ENCODE measurements at places on chromosomes 3 and 15.
A peak's percentile ranks its signal among the peaks of the same experiment; 100 is the strongest.

DNA sequence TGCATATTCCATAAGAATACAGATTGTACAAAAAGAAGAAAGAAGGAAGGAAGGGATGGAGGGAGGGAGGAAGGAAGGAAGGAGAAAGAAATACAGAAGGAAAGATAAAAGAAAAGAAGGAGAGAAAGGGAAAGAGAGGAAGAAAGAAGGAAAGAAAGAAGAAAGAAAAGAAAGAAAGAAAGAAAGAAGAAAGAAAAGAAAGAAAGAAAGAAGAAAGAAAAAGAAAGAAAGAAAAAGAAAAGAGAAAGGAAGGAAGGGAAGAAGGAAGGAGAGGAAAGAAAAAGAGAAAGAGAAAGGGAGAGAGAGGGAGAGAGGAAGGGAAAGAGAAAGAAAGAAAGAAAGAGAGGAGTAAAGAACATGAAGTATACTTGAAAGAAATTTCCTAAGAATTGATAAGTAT, 577.9 kb upstream of the ALCAM start:
- DNase-seq, result no peak

- no peak for DNase-seq
Measured at GRCh38 chr3:150216866-150217600, 191.1 kb upstream of the TSC22D2 start.

DNA sequence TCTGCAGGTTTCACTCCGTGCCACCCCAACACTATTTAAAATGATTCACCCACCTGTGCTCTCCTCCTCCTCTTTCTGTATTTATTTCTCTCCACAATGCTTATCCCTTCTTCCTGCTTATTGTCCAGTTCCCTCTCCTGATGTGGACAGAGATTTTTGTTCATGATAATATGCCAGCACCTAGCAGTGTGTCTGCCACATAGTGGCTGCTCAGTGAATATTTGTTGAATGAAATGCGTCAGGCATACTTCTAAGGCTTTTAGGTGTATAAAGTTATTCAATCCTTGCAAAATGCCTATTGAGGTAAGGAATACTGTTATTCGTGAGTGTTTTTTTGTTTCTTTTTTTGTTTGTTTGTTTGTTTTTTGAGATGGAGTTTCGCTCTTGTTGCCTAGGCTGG, 67.5 kb upstream of the MME start:
- no peak for DNase-seq

- no peak for DNase-seq
Measured at GRCh38 chr3:134810052-134810435, 15.0 kb downstream of the EPHB1 start.

DNA sequence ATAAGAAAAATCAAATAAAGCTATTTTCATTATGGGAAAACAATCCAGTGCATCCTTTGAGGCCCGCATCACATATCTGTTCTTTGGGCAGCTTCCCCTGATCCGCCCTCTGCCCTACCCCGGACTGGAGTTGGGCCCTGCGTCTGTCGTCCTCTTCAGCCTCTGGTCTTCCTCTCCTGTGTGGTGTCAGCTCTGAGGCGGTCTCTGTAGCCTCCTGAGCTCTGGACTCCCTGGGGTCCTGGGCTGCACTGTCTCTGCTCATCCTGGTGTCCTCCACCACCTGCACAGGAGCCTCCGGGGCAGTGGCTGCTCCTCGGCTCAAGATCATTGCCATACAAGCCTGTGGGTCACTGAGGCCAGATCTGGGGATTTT, 7.4 kb upstream of the SNX22 start:
- no peak for DNase-seq

- DNase-seq, result peak; percentile 79
Measured at GRCh38 chr3:47802734-47803479, at the start of gene DHX30. TSS of gene DHX30 (plus strand) at chr3:47803138. CDS start at chr3:47810684, 7,546 bp downstream.

DNA sequence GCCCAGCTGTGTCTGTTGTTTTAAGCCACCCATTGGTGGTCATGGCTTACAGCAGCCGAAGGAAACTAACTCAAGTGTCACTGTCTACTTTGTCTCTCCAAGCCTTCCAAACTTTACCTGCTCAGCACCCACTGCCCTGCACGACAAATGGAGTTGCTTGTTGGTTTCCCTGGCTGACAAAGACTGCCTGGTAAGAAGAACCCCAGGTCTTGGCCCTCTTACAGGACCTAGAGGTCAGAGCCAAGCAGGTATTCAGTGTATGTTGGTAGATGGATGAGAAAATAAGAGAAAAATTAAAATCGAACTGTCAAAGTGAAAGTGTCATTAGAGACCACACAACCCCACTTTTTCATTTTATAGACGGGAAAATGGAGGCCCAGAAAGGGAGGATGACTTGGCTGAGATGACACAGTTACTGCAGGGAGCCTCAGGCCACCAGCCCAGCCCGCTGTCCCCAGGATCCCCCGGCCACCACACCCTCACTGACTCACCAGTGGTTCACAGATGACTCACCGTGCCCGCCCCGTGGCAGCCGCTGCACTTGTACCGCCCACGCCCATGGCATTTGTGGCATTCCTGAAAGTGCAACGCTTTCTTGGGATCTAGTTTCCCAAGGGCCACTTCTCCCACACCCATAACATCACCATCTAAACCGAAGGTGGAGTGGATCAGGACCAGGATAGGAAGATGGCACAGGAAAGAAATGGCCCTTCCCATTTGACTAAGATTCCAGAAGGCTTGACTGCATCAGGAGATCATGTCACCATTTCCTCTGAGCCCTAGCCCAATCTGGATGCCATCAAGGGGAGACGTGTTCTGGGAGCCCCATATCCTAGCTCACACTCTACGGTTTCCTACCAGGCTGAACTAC, 15.2 kb downstream of the SSUH2 start:
- DNase-seq, result peak; percentile 79

GRCh38 chr15:78682693-78683410, 41.8 kb upstream of the CHRNB4 start:
- no peak for DNase-seq

DNA sequence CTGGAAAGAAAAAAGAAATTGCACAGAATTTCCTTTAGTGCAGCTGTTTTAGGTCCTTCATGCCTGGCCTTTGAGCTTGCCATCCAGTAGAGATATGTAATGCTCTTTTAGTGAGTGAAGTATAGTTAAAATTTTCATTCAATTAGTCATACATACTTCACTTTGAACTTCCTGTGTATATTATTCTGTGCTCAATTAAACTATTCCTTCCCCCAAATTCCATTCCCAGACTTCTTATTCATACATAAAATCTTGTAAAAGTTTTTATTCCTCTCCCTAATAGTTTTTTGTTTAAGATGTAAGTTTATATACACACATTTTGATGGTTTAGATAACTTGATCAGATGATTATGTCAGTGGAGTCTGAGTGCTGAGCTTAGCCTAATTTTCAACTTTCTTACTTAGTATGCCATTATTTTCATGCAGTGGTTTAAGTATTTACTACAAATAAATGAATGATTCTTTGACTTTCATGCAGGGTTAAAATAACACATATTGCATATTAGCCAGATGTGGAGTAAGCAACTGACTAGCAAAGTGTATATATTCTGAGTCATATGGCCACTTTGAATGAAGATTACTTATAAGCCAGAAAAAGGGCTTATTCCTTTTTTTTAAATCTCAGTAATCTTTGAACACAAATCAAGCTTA, 42.5 kb upstream of the ABHD10 start:
- no peak for DNase-seq

DNA sequence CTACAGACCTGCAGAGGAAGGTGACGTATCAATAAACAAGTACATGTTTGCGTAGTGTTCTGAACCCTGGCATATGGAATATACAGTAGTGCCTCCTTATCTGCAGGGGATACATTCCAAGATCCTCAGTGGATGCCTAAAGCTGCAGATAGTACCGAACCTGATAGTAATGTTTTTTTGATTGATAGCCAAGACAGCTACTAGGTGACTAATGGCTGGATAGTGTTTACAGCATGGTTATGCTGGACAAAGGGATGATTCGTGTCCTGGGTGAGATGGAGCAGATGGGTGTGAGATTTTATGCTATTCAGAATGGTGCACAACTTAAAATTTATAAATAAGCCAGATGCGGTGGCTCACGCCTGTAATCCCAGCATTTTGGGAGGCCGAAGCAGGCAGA, 55.8 kb upstream of the IGF2BP2 start:
- DNase-seq, result no peak

- DNase-seq, result no peak
Measured at GRCh38 chr3:122962149-122962548, 65.4 kb downstream of the SEMA5B start.

GRCh38 chr3:12273045-12273695, 15.7 kb upstream of the PPARG start:
- DNase-seq, result no peak

GRCh38 chr3:124879337-124879680, 7.9 kb downstream of the ITGB5 start:
- no peak for DNase-seq

DNA sequence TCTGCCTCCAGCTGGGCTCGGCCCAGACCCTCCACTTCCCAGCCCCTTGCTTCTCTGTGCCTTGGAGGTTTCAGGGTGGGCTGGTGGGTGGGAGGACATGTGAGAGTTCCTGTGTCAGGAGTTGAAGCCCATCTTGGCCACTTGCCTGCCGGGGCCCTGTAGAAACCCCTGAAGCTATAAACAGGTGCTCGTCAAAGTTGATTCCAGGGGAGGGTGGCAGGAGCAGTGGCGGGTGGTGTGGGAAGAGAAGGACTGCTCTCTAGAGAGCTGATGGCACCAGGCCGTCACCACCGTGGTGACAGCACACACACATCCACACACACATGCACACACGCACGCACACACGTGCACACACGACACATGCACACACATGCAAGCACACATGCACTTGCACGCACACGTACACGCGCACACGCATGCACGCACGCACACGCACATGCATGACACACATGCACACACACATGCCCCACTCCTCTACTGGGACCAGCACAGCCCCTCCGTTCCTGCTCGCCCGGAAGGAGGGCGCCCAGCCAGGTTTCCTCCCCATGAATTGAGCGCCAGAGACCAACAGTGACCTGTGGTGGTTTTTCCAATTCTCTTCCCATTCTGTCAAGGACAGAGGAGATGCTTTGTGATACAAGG, 56.3 kb upstream of the CGNL1 start:
- DNase-seq, result no peak

DNA sequence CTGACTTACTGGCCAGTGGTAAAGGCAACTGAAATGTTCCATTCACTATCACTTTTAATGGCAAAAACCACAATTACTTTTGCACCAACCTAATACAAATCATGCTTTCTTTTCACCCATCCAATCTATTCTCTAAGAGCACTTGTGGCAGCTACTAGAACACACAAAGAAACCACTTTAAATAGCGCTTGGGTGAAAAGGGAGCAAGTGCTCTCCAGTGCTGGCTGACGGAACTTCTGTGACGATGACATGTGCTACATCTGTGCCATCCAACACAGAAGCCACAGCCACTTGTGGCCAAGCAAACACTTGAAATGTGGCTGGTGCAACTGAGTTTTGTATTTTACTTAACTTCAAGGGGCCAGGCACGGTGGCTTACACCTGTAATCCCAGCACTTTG, 18.9 kb downstream of the SH3BP5 start:
- DNase-seq, result no peak

DNA sequence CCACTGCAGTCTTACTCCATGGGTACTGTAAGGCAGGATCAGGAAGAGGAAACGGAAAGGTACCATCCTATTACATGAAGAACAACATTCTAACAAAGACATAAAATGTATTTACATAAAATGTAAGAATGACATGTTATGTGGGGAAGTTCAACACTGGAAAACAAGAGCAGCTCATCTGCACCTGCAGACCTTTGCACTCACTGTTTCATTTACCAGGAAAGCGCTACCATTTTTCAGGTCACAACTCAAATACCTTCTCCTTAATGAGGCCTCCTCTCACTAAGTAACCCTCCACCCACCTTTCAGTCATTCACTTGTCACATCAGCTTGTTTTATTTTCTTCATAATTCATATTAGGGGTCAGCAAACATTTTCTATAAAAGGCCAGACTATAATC, 2.6 kb downstream of the TMCC1 start:
- DNase-seq, result no peak

- DNase-seq, result no peak
Measured at GRCh38 chr15:68489421-68489820, 57.5 kb upstream of the ITGA11 start.

- DNase-seq, result no peak
Measured at GRCh38 chr3:128800241-128801187, 74.5 kb downstream of the RAB7A start.

DNA sequence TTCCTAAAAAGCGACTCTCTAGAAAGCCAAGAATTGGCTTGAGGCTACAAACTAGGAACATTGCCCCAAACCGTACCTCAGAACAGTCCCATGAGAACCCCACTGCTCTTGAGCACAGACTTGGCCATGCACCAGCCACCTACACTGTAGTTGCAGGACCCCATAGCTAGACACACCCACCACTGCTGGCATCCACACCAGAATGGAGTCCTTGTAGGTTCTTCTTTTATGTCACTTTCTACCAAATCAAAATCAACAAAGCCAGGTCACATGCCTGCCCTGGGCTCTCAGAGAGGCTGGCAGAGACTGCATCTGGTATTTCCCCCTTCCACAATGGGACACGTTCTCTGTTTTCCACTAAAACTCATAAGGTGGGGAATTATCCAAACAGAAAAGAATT, 290.5 kb downstream of the SHOX2 start:
- DNase-seq, result no peak

- DNase-seq, result no peak
Measured at GRCh38 chr15:28116521-28117431, 17.7 kb upstream of the OCA2 start.

DNA sequence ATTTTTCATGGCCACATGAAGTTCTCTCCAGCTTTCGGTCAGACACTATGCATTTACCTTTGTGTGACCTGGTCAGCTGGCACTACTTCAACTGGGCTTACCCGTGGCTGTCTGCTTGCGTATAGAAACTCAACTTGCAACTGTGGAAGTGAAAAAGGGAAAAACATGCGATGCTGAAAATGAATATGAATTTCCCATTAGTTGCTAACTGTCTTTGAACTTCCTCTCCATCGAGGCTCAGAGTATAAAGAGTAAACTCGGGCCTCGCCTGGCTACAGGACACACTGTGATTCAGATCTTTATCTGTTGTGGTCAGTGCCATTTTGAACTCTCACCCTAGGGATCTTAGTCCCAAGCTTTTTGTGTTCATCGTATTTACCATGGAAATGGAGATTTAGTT, 26.8 kb downstream of the NFKBIZ start:
- no peak for DNase-seq
